A375 (cell line): ENCODE measurements at places on chromosomes 3 and 15. TPM values are rescaled to one million over a fixed set of nuclear protein-coding genes. Genes with fewer than 3 reads are reported as not detected.

FANCD2OS gene
- total RNA-seq = not detected in 2 replicates

TM6SF1 gene
- not detected in 2 replicates for total RNA-seq

RHCG gene
- not detected in 2 replicates for total RNA-seq

PXYLP1 gene
- total RNA-seq = 24.0 and 28.9 TPM in 2 replicates

CNTN6 gene
- total RNA-seq = 0.11 and 0.40 TPM in 2 replicates

PARP15 gene
- not detected in 2 replicates for total RNA-seq

LRRC58 gene
- total RNA-seq = 25.5 and 26.5 TPM in 2 replicates

ZNF662 gene
- not detected in 2 replicates for total RNA-seq

WDR53 gene
- total RNA-seq = 10.2 and 14.0 TPM in 2 replicates

HCLS1 gene
- total RNA-seq = 0.45 TPM in 1 of 2 replicates, not detected in the other

NANOGP8 gene
- total RNA-seq = 0.64 TPM in 1 of 2 replicates, not detected in the other

C2CD4A gene
- total RNA-seq = not detected in 2 replicates

LMAN1L gene
- 0.16 and 0.64 TPM in 2 replicates for total RNA-seq

NEK10 gene
- total RNA-seq = 1.1 and 1.9 TPM in 2 replicates

MRPS25 gene
- total RNA-seq = 34.6 and 37.0 TPM in 2 replicates

EFHB gene
- total RNA-seq = 0.23 and 1.2 TPM in 2 replicates

GPR160 gene
- total RNA-seq = 0.57 and 1.9 TPM in 2 replicates

TMCO5A gene
- total RNA-seq = not detected in 2 replicates

ROPN1B gene
- total RNA-seq = 7.4 and 8.2 TPM in 2 replicates

ISL2 gene
- total RNA-seq = 2.5 and 2.9 TPM in 2 replicates

SEMA6D gene
- 0.60 and 0.64 TPM in 2 replicates for total RNA-seq

IL17RB gene
- total RNA-seq = not detected in 2 replicates

PLA2G4E gene
- total RNA-seq = not detected in 2 replicates

C3orf70 gene
- 1.3 and 1.9 TPM in 2 replicates for total RNA-seq

AGTR1 gene
- 0.27 TPM in 1 of 2 replicates, not detected in the other for total RNA-seq

TMIE gene
- 0.23 and 0.48 TPM in 2 replicates for total RNA-seq
